ENCODE measurements at places on chromosomes 16 and 17.

GRCh38 chr16:56289416-56289815, 98.1 kb downstream of the GNAO1 start:
- DNase-seq = no peak

DNA sequence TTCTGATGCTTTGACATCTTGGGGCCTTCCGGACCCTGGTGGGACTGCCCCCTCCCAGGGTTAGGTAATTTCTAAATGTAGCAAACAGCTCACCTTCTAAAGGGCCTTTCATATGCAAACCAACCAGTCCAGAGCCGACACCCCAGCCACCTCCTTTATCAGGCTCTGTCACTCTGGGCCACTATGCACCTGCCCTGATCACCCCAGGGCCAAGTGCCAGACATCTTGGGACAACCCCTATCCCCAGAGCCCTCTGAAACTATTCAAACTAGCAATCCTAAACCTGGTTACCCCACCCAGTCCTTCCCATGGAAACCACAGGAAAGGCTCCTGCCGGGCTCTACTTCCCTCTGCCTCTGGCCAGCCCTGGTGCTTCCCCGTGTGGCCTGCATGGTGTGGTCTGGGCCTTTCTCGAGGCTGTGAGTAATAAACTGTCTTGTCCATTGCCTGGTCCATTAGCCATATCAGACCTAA, 91.2 kb upstream of the TNRC6C start:
- DNase-seq = no peak

- DNase-seq = no peak
Observed at GRCh38 chr16:51155820-51156806, 5.0 kb upstream of the SALL1 start.

- no peak for DNase-seq
Observed at GRCh38 chr16:26457095-26457494, 609.6 kb upstream of the C16orf82 start.

DNA sequence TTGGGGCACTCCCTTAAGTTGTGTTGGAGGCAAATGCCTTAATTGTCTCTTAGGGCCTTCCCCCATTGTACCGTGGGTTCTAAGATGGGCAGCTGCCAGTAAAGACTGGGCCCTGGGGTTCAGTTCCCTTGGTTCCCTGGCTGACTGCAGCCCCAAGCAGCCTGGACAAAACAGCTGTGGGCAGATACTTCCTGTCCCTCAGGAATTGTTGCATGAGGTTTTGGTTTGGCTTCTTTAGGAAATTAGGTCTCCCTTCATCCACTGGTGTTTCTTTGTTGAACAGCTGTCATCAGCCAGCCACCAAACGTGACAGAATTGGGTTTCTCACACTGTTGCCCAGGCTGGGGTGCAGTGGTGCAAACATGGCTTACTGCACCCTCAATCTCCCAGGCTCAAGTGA, 42.0 kb upstream of the ETV4 start:
- no peak for DNase-seq

- no peak for DNase-seq
Observed at GRCh38 chr17:73343168-73343634, 31.4 kb upstream of the CDC42EP4 start.

GRCh38 chr17:41360296-41360995, 9.2 kb downstream of the KRT33B start:
- no peak for DNase-seq

DNA sequence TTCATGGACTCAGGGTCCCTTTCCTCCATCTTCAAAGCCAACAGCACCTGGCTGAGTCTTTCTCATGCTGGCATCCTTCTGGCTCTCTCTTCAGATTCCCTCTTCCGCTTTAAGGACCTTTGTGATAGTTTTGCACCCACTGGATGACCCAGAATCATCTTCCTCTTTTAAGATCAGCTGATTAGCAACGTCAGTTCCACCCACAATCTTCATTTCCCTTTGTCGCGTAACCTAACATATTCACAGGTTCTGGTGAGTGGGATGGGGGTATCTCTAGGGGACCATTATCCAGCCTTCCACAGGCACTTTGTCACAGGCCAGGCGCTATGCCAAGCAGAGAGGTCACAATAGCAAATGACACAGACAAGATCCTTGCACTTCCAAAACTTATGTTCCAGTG, 593.8 kb downstream of the MAF start:
- no peak for DNase-seq

DNA sequence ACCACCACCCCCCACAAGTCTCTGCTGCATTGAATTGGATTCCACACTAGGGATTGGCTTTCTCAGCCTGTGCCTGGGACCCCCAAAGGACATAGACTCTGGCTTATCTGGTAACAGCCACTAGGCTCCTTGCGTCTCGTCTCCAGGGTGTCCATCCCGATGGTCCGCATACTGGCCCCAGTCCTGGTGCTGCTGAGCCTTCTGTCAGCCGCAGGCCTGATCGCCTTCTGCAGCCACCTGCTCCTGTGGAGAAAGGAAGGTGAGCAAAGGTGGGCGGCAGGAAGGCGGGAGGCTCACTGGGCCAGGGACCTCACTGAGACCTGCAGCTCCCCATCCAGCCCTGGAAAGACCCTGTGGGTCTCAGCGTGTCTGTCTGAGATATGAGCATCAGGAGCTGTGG, 8.1 kb downstream of the CD300LG start:
- no peak for DNase-seq

GRCh38 chr17:48818361-48818841, 1.4 kb upstream of the TTLL6 start:
- no peak for DNase-seq

DNA sequence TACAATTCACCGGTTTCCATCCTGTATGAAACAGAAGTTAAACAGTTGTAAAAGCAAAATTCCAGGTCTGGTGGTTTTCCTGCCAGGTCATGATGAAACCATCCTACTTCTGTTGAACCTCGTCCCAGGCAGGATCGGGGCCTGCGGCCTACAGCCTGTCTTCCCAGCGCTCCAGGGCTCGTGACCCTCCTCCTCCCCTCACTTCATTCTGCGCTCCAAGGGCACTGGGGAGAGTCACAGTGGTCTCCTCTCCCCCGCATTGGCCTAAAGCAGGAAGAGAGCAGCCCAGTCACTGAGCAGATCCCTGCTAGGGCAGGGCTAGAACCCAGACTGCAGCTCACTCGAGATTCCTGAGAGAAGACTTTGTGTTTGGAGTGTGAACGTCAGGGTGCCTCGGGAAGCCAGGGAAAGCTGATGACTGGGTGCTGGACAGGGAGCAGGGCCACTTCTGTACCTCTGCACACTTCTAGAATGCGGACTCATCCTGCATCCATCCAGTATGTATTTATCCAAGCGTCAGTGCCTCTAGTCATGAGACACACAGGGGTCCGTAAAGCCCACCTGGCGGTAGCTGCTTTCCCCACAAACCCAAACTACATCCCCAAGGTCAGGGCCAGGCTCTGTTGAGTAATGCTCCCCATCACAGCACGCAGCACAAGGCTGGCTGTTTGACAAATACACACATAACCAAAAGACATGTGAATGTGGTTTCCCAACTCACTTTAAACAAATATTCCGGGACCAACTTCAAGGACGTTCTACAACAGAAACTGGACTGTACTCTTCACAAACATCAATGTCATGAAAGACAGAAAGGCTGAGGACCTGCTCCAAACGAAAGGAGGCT, 1.7 kb upstream of the ITGAE start:
- no peak for DNase-seq

DNA sequence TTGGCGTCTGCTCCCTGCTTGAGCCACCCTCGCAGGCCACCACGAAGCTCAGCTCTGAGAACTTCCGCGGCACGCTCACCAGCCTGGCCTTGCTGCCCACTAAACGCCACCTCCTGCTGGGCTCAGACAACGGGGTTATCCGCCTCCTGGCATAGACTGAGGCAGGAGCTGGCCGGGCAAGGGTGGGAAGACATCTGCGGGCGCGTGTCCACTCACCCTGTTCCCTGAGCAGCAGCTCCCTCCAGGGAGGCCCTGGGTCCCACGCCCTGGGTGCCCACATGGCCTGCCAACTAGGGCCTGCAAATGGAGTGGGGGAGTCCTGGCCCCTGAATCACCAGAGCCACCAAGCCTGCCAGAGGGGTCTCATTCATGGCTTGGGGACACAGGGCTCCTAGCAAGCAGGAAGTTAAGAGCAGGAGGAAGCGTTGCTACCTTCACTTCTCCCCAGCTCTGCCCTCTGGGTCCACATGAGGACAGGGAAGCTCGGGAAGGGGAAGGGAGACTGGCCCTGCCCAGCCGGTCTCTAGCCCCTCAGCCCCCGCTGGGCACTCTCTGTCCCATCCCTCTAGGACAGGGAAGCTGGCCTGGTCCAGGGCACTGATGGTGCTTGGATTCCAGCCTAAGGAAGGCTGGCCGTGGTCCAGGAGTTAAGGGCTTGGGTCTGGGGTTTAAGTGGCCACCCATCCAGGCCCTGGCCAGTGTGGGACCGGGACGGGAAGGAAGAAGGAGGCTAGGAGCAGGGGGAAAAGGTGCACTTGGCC, 5.0 kb upstream of the SERPINF2 start:
- no peak for DNase-seq

DNA sequence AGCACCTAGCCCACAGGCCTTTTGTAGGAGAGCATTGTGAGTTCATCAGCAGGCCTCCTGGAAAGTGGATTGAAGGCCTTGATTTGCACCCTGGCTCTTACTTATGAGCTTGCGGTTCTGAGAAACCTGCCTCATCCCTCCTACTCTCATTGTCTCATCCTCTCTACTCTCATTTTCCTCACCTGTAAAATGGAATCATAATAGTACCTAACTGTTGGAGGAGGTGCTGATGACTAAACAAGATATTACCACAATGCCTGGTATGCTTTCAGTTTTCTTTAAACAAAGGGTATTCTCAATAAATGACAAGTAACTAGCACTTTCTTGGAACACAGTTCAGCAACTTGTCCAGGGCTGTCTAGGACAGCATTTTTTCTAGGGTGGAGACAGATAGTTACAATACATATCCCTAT, 243.1 kb upstream of the MAF start:
- no peak for DNase-seq

GRCh38 chr17:30449480-30449879, 27.7 kb upstream of the GOSR1 start:
- no peak for DNase-seq

GRCh38 chr17:50388728-50389127, 8.6 kb downstream of the LRRC59 start:
- DNase-seq = no peak

DNA sequence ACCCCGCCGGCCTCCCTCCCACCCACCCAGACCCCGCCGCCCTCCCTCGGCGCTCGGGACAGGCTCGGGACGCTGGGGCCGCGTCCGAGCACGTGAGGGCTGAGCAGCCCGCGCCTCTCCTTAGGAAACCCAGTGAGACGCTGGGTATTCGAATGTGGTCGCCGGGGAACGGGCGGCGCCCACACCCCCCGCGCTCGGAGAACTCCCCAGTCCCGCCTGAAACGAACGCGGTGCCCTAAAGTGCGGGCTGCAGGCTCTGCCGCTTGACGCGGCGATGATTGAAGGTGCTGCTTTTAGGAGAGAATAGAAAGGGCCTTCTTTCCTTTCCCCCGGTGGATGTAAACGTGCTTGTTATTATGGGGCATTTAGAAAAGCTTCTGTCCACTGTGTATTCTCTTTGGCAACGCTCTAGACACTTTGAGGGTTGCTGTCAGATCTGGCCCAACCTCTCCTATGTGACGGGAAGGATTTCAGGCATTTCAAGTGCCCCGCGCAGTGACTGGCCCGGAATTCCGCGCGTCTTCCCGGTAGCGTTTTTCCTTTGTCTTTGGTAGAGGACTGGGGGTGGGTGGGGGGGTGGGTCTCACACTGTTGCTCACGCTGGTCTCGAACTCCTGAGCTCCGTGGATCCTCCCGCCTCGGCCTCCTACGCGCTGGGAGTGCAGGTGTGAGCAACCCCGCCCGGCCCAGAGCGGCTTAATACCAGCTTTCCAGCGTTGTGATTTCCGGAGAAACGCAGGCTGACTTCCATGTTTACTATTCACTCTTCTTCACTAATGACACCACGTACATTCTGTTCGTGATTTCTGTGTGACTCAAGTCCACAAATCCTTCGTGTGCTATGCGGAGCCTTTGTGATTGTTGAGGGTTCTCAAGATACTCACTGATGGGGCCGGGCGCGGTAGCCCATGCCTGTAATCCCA, 21.8 kb upstream of the FOXK2 start:
- peak; percentile 71 for DNase-seq

- no peak for DNase-seq
Observed at GRCh38 chr17:43327421-43327820, 71.4 kb upstream of the ARL4D start.

DNA sequence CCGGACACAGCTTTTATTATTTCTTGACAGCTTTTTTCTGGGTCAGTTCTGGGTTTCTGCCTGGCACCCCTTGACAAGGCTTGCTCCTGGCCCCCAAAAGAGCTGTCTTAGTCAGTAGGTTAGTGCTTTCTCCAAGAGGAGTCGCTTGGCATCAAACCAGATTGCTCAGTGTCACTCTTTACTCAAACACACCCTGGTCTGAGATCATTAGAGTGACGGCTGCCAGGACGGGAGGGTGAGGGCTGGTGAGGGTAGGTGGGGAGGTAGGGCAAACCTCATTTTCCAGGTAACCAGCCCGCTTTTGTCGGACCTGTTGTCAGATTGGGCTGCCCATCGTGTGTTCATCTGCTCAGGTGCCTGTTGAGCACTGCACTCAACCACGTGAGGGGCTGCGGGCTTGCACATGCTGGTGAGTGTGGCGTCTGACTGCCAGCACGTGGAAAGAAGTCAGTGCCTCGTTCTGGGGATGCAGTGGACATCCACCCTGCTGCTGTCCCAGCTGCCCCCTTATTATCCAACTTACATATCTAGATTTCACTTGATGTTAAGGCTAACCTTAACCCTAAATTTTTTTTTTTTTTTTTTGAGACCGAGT, 12.4 kb downstream of the TMEM94 start:
- no peak for DNase-seq

GRCh38 chr16:48603647-48604376, 6.2 kb downstream of the N4BP1 start:
- DNase-seq = no peak

DNA sequence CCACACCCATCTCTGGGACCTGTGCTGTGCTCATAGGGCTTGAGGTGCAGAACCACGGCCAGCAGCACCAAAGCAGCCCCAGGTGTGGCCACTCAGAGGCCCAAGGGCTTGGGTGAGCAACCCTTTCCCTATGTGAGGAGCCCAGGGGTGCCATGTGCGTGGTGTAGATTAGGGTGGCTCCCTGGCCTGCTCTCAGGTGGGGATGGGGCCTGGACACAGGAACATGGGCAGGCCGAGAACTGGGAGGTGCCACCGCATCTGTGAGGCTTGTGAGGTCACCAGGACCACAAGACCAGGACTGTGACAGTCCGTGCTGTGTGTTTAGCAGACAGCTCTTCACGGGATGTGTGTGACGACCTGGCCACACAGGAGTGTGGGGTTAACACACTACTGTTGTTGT, 103.5 kb upstream of the ZNF750 start:
- no peak for DNase-seq

GRCh38 chr17:82230609-82231311, 1.9 kb downstream of the SLC16A3 start:
- peak; percentile 50 for DNase-seq

DNA sequence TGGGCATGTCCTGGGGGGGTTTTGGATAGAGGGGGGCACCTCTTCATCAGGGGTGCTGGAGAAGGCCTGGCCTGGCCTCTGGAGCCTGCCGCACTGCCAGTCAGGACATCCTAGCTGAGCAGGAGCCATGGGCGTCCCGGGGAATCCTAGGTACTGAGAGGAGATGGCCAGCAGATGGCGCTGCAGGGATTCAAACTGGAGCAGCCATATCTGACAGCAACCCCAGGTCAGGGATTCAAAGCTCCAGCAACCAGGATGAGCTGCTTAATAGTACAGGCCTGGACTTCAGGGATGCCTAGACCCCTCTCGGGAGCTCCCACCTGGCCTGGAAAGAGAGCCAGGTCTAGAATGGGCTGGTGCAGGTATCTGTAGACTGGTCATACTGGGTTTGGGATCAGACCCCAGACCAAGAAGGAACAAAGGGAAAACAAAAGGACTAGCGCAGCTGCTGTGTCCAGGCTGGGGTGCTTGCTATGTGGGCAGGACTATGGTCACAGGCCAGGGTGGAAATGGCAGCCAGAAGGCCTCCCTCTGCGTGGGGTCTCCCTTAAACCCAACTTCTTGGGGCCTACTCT, 306.9 kb upstream of the RBFOX1 start:
- DNase-seq = peak; percentile 64
